ENCODE measurements at places on chromosomes 12 and 14.
A peak's percentile ranks its signal among the peaks of the same experiment; 100 is the strongest.

DNA sequence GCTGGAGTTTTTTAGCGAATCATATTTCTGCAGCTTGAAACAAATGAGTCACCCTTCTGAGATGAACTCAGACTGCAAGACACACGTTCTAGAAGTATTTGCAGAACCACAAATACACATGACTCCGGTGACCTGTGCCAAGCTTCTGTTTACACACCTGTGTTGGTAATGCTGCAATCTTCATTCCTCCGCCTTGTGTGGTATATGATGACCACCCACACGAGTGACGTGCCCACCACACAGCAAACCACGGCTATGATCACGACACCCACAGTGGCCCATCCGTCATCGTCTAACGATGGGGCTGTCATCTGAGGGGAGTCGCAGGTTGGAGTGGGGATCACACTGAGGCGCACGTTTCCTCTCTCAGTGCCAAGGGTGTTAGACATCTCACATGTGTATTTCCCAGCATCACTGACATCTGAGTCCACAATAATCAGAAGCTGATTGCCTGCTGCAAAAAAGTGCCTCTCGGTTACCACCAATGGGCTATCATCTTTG, 43.0 kb downstream of the LRIG3 start:
- no peak for DNase-seq

DNA sequence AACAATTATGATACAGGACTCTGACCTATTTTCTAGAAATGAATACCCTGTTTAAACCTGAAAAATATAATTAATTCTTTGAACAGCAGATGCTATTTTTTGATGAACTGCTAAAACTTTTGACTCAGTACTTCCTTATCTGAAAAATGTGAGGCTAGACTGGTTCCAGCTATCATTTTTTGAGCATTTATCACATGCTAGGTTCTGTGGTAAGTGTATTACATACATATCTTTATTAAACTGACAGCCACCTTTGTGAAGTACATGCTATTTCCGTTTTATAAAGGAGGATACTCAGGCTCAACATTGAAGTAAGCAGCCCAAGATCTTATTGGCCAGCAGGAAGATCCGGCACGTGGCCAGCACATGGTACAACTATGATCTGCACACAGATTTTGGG, 459.8 kb upstream of the SEL1L start:
- DNase-seq = no peak

DNA sequence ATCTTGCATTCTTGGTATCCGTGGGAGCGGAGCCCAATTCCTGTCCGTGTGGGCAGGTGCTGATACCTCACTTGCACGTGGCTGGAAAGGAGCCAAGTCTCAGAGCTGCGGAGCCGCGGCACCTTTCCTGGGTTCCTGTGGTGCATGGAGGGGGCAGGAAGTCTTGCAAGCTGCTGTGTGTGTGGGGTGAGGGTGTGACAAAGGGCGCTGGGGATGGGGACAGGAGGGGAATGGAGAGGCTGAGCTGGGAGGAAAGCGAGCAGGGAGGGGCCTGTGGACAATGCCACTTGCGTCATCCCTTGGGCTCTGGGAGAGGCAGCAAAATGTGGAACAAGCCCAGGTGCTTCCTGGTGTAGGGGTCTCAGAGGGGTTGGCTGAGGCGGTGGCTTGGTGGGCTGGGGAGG, 86.7 kb downstream of the CALM1 start:
- DNase-seq = peak; percentile 28

DNA sequence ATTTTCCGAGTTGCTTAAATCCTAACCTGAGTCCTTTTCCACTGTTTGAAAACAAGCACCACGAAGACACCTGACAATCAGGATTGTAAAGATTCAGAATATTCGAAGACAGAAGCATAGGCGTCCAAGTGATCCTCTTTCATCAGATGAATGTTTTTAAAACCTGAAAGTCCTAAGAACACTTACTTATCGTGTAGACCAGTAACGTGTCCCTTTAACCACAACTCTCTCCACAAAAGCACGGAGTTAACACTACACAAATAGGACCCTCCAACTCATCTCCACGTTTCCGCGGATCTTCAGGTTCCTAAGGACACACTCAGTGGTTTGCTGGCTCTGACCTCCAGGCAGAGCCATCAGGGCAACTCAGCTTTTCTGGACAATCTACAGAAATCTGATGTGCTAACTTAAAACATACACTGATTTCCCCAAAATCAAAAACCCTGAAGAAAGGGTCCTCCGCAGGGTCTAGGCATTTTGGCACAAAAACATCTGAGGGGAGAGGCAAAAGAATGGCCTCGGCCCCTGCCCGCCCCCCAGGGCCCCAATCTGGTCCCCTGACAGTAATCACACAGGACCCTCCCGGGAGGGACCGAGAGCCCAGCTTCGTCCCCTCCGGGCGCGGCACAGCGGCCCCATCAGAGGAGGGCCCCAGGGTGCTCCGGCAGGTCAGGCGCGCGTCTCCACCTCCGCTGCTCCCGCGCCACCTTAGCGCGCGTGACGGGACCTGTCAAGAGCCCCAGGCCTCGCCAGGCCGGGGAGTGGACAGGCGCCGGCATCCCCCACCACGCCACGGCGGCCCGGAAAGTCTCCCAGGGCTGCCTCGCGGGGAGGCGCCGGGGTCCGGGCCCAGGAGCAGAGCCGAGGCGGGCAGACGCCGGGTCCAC, 925 bp downstream of the DICER1 start:
- peak; percentile 36 for DNase-seq

DNA sequence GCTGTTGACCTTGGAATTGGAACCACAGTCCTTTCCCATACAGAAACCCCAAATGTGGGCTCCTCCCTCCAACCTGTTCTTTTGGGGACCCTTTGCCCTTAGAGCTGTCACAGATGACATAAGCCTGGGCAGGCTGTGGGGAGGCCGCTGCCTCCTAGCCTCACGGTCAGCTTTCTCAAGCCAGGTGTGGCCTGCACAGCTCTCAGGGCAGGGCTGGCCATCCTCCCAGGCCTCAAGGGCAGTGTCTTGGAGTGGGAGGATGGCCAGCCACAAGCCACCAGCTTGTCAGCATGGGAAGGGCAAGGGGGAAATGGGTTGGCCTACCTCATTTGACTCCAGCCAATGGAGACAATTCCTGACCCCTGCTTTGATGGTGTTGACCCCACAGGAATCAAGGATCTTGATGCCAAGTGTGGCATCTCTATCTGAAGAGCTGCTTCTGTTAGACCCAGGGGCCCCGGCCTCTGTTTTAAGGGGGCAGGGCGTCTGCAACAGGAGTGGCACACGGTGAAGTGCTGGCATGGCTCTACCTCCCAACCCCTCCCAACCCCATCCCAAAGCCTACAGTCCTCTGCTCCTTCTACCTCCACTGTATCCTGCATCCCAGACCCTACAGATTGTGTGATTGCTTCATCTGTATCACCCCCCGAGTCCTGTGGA, 11.5 kb downstream of the CBLN3 start:
- DNase-seq = no peak

All from stimulated activated CD4-positive, alpha-beta T cell treated with anti-CD3 and anti-CD28 coated beads, Interleukin-4, amount 100 ng/mL, for 4 hours (primary cell).